ENCODE measurements at places on chromosomes 3 and 15. TPM values are rescaled to one million over a fixed set of nuclear protein-coding genes. Genes with fewer than 3 reads are reported as not detected.

The CELF6 gene
- total RNA-seq = not detected

The LRRC31 gene
- total RNA-seq = not detected

The LMAN1L gene
- total RNA-seq = not detected

The ELP6 gene
- total RNA-seq = 34.8 TPM

The SAMD7 gene
- total RNA-seq = not detected
